CD4-positive, alpha-beta T cell treated with Interleukin-4 for 4 hours (primary cell): ENCODE measurements at places on chromosomes 1 and 21.

GRCh38 chr1:39116860-39117728 is 87.4 kb upstream of the MACF1 start:
- no peak for DNase-seq

DNA sequence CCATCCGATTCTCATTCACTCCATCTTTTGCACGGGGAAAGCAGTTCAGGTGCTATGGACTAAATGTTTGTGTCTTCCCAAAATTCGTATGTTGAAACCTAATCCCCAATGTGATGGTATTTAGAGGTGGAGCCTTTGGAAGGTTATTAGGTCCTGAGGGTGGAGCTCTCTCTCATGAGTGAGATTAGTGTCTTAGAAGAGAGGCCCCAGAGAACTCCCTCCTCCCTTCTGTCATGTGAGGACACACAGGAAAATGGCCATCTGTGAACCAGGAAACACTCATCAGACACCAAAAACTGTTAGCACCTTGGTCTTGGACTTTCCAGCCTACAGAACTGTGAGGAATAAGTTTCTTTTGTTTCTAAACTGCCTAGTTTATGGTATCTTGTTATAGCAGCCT is 15.8 kb upstream of the CCDC190 start:
- DNase-seq = no peak

DNA sequence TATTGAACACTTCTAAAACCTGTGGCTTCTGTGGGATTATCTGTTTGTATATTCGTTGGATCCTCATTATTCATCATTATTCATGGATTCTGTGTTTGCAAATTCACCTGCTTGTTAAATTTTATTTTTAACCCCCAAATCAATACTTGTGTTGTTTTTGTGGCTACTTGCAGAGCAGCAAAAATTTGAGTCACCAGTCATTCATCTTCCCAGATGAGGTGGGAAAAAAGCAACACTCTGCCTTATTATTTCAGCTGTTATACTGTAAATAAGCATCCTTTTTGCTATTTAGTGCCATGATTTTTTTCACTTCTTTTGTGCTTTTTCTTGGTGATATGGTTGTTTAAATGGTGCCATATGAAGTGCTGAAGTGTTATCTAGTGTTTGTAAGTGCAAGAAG is 56.7 kb downstream of the RASAL2 start:
- DNase-seq = no peak

DNA sequence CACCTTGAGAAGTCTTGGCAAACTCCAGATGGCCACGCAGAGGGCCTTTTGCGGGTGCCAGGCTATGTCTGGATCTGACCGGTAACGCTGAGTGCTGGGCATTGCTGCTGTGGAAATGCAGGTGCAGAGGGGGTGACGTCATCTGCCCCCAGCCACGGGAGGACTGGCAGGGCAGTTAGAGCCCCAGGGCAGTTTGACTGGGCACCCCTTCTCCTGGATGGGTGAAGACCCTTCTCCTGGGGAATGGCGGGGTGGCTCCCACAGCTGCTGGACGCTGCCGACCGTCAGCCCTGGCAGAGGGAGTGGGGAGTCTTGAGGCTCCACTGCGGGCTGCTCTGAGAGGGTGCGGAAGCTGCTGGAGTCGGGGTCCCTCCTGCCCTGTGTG is 12.6 kb upstream of the EDN2 start:
- DNase-seq = no peak

- no peak for DNase-seq
These were observed 201.6 kb downstream of the PBX1 start for GRCh38 chr1:164760569-164760968.

DNA sequence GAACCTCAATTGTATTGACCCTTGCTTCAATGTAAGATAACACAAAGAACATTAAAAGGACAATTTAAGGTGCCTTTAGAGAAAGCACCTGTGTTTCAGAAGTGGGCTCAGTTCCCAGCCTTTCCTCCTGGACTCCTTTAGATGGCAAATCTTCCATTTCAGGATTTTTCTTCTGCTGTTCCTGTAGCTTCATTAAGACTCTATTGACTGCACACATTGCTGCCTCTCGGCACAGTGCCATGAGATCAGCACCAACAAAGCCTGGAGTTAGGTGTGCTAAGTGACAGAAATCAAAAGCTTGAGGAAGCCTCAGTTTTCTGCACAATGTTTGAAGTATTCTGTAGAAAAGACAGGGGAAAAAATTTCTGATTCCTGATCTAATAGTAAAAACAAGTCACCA is 40.6 kb downstream of the NVL start:
- DNase-seq = no peak
